Urinary bladder (tissue), 4 donors: ENCODE measurements at places on chromosomes 12 and 14.

- no peak for DNase-seq
These were observed 70.2 kb downstream of the SLC25A47 start for GRCh38 chr14:100393362-100393761.

DNA sequence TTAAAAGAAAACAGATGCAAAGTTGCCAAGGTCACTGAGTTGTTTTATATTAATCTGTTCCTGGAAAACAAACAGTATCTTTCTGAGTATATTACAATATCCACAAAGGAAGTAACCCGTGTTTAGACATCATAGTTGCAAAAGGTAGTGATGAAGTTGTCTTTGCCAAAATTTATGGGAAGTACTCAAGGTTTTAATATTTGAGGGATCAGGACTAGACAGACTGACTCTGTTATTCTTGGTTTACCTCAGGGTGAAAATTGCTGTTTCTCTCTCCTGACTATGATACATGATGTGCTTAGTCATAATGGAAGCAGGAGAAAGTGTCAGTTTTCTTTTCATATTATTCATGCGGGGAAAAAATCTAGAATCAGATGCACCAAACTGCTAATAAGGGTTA is 28.3 kb downstream of the TMEM233 start:
- DNase-seq, result no peak

DNA sequence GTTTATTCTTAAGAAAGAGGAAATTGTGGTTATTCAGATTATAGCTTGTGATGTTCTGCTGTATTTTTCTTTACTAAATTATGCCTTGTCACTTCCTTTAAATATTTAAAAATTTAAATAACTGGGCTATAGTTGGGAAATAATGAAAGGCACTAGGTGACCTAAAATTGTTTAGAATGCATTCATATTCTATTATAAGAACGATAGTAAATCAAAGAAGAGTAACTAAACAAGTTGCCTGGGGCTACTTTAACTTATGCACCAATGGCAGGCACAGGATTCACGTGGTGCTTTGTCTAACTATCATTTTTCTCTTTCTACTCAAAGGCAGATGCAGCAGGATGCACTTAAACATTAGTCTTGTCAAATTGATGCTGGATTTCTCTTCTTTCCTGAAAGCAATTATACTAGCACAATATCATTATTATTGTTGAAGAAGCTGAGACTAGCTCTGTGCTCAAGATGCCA is 190.7 kb upstream of the PPFIA2 start:
- DNase-seq, result no peak

DNA sequence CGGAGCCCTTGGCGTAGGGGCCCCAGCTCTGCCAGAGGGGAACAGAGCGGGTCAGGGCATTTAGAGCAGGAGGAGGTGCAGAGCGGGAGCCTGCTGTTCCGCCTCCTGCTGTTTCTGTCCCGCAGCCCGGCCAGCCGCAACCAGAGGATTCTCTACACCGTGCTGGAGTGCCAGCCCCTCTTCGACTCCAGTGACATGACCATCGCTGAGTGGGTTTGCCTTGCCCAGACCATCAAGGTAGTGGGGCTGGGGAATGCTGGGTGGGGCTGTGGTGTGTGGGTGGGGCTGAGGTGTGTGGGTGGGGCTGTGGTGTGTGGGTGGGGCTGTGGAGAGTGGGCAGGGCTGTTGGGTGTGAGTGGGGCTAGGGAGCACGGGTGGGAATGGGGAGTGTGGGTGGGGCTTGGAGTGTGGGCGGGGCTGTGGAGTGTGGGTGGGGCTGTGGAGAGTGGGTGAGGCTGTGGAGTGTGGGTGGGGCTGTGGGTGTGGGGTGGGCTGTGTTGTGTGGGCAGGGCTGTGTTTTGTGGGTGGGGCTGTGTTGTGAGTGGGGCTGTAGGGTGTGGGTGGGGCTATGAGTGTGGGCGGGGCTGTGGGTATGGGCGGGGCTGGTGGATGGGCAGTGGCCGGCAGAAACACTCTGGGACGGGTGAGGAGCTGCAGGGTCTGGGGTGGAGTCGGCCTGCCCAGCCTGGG is 8.0 kb downstream of the ASPG start:
- DNase-seq, result no peak

GRCh38 chr12:24754690-24755638 is 193.9 kb downstream of the BCAT1 start:
- no peak for DNase-seq

DNA sequence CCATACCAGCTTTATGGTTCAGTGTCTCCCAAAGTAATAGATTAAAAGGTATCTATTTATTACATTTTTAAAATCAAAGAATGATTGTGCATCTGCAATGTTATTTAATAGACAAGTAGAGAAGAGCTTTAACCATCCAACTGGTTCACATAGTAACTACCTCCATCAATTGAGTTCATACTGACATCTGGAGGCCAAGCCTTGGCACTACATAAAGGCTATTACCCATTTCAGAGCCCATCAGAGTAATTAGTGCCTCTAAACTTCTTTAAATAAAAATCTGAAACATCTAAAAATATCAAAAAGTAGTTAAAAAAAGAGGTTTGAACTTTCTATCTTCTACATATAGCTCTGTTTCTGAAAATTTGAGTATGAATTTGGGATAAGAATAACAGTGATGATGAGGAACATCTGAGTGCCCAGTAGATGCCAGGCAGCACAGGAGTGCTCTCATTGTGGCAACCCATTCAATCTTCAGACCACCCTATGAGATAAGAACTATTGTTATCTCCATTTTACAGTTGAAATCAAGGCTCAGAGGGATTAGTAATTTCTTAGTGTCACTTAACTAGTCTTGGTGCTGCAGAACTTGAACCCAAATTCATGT is 132.9 kb upstream of the DAAM1 start:
- DNase-seq, result no peak

- no peak for DNase-seq
These were observed 7.5 kb upstream of the PTPRR start for GRCh38 chr12:70928071-70928470.

DNA sequence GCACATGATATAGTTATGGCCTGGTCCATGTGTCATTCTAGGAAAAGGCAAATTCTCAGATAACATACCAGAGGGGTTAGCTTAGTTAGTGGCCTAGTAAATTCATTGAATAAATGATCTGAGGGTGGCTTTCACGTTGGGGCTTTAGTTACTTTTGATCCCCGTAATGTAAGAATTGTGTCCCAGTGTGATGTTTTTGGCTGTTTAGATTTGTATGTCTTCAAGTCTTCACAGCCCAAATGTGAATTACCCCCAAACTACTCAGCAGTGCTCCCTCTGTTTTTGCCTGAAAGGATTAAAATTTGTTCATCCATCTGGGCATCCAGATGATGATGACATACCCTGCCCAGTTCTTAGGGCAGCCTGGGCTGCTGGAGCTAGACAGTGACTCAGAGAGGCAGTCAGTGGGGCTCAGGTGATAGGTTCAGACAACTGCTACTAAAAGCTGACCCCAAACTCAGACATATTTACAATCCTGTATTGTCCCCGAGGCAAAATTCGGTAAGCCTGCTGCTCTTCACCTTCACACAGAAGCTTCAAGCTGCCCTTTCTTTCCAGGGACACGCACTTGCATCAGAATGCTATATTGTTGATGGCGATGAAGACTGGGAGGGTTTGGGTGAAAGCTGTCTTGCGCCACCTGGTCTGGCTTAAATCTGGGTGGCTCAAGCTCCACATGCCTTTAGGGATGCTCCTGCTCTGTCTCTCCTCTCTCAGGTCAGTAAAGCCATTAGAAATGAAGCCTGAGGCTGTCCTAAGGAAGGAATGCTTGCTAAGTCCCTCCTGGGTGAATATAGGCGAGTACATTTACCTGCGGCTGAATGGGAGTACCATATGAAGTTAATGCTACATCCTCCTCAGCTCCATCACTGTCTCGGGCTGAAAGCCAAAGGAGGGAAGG is 10.3 kb downstream of the GPRC5D start:
- DNase-seq, result no peak

DNA sequence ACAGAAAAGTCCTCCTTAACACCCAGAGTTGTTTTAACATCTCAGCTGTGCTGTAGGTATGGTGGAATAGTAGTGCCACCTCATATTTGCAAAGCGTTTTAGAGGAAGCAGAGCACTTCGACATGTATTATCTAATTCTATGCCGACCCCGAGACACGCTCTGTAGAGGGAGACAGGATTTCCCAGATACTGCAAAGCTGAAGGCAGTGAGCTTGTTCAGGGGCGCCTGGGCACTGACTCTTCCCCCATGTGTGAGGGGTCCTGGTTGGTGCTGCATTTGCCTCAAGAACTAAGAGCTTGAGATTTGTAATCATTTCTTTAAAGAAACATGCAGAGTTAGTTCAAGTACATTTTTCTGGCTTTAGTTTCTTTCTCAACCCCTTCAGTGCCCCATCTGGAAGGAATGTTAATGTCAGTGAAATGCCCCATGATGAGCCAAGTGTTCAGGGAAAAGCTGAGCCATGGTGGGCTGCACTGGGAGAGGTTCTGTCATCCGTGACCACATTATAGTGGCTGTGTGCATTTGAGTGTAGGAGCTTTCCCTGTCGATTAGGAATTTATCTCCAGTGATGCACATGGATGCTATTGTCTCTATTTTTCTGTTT is 66.3 kb downstream of the MBIP start:
- DNase-seq, result no peak

DNA sequence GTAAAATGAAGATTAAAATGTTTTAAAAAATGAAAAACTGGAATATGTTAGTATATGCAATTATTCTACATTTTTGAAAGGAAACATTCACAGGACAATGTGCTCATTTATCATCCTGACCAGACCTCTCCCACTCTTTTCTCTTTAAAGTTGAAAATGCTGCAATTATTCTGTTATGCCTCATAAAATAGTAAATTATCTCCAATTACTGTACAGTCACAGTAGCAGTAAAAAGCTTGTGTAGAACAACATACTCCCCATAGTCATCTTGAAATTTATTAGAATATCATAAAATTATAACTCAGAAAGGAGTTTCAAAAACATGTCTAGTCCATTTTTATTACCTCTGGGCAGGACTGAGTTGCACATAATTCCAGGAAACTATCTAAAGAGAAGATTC is 250.3 kb downstream of the SYT1 start:
- DNase-seq, result peak; percentile 10

DNA sequence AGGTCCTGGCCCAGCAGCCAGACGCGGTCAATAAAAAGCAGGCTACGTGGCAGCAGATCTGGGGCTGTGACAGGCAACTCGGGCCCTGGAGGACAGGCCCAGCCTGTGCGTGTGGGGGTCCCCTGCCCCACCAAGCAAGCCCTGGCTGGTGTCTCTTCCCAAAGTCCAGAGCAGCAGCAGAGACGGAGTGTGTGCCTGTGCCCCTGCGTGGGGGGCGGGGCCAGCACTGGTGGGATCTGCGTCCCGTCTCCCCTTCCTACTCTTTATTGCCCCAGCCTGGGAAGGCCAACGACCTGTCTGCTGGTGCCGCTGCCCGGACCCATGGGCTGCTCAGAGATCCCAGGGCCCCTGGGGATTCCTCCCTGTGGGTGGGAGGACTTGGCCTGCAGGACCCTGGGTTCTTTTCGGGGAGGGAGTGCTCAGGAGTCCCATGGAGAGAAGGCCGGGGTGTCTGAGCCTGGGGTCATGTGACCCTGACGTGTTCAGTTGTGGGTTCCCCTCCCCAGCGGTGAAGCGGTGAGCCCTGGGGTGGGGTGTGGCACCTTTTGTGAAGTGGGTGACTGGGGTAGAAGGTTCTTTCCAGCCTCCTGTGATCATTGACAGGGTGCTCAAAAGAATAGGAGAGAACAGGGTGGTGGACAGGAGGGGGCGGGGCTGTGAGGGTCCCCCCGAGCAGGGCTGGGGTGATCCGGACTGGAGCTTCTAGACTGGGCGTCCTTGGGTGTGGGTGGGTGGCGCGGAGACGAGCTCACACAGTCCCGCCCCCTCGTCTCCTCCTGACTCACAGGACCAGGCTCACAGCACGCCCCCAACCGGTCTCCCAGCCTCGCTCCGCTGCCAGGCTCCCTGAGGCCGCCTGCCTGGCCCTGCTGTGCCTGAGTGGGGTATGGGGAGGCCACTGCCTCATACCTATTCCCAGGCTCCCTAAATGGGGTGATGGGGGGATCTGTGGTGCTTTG is 22.4 kb downstream of the ASPG start:
- DNase-seq, result no peak

DNA sequence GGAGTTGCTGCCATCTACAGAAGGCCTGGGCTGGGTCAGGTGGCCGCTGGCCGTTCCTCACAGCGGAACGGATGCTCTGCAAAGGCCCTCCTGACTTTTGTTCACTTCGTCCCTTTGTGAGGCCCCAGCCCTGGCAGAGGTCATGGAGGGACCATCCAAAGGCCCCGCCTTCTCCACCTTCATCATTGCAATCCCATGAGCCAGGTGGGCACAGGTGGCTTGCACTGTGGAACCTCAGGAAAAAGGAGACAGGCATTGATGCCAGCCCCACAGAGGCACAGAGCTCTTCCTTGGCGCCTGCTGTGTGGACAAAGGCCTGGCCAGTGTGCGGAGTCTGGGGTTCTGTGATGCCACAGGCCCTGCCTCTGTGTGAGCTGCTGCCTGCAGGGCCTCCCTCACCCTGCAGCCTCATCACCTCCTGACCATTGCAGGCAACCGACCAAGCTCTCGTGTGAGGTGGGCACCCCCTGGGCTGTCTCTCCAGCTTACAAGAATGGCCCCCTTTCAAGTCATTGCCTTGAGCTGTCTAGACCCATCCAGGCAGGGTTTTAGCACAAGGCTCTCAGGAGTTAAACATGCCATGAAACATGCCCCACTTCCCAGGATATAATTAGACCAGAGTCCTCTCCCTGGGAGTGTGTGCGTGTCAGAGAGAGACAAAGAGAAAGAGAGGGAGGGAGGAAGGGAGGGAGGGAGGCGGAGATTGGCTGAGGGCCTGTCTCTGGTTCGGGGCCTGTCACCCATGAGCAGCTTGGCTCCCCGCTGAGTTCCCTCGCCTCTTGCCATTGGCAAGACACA is 19.3 kb downstream of the NFKBIA start:
- DNase-seq, result peak; percentile 50

GRCh38 chr14:66634876-66635275 is 126.9 kb downstream of the GPHN start:
- DNase-seq, result no peak

GRCh38 chr14:78851189-78851588 is 681.0 kb downstream of the NRXN3 start:
- DNase-seq, result no peak

GRCh38 chr12:14315501-14315900 is 50.0 kb upstream of the ATF7IP start:
- no peak for DNase-seq

DNA sequence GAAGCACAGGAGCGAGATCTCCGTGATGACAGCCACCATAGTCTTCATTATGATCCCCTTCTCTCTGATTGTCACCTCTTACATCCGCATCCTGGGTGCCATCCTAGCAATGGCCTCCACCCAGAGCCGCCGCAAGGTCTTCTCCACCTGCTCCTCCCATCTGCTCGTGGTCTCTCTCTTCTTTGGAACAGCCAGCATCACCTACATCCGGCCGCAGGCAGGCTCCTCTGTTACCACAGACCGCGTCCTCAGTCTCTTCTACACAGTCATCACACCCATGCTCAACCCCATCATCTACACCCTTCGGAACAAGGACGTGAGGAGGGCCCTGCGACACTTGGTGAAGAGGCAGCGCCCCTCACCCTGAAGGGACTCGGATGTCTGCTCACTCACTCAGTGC is 775 bp downstream of the OR10P1 start:
- no peak for DNase-seq
